ENCODE measurements at places on chromosomes 2 and 18.
A peak's percentile ranks its signal among the peaks of the same experiment; 100 is the strongest.

GRCh38 chr2:2904721-2905350 is 472.8 kb downstream of the EIPR1 start:
- DNase-seq = no peak

GRCh38 chr2:241149675-241149924 is 328 bp upstream of the PASK start:
- DNase-seq = no peak

DNA sequence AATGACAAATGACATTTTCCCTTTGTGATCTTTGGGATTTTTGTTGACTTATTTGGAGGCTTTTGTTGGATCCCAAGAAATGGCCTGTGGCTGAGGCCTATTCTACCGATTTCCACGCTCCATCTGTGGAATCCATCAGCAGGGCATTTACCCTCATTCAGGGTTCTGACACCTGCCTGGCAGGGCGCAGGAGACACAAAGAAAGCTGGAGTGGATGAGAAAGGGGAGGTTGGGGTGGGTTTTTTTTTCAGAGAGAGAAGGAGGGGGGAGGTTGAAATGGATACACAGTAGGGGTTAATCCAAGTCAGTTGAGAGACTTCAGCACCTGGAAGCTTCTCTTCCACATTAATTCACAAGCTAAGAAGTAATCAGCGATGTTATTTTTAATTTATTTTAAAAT is 59.7 kb downstream of the PAX3 start:
- no peak for DNase-seq

DNA sequence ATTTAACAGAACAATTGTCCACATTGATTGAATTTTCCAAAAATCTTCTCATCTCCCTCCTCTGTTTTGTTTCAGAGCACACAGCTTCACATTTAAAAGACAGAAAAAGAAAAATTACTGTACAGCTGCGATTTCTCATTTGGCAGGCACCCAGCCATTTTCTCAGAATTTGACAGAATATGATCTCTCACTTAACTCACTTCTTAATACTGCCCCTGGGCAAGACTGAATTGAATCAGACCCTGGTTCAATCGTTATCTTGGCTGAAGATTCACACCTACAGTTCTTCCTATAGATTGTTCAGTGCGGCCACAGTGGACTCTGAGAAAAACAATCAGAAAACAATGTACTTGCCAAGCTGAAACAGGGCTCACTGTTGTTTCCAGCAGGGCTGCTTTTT is 90.2 kb upstream of the LHCGR start:
- DNase-seq = no peak

DNA sequence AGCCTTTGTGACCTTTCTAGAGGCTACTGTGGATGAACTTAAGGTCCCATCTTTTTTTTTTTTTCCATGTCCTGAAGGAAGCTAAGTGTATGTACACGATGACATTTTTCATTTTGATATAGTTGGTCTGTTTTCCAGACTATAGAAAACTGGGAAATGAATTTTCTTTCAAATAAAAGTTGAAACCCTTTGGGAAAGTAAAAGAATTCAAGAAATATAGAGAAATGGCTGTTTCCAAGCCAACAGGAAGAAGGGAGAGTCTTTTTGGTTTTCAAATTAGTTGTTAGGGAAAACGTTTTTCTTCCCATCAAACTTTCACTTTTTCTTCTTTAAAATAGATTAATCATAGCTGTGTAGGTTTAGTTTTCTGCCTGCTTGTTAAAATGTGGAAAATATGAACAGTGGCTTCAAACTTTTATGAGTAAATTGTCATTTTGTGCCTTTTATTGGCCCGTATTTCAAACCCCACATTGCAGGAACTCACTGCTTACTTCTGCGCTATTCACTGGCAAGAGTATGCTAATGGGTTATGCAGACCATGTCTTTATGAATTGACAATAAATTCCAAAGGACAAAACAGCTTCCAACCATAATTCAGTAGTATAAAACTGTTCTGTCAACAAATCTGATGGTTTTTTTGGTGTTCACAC is 27.7 kb upstream of the LYPD1 start:
- no peak for DNase-seq

- no peak for DNase-seq
Measured at GRCh38 chr2:55176094-55176415, 56.0 kb downstream of the CLHC1 start.

- DNase-seq = no peak
Measured at GRCh38 chr2:189662669-189663226, 1.5 kb downstream of the ASNSD1 start.

DNA sequence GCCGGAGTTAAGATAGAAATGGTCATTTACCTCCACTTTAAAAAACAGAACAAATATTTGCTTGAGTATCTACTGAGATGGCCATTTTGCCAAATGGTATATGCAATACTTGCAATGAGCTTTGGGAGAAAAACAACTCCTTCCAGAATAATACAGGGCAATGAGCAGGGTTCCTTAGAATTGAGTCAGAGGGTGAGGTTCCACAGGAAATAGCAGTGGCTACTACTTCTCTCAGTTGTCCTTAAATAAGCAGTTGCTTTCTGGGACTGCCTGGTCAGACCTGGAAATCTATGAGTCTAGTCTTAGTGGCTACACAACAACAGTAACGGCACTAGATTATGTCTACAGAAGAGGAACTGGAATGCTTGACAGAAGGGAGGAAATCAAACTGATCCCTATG is 80.9 kb upstream of the CCDC85A start:
- DNase-seq = no peak

DNA sequence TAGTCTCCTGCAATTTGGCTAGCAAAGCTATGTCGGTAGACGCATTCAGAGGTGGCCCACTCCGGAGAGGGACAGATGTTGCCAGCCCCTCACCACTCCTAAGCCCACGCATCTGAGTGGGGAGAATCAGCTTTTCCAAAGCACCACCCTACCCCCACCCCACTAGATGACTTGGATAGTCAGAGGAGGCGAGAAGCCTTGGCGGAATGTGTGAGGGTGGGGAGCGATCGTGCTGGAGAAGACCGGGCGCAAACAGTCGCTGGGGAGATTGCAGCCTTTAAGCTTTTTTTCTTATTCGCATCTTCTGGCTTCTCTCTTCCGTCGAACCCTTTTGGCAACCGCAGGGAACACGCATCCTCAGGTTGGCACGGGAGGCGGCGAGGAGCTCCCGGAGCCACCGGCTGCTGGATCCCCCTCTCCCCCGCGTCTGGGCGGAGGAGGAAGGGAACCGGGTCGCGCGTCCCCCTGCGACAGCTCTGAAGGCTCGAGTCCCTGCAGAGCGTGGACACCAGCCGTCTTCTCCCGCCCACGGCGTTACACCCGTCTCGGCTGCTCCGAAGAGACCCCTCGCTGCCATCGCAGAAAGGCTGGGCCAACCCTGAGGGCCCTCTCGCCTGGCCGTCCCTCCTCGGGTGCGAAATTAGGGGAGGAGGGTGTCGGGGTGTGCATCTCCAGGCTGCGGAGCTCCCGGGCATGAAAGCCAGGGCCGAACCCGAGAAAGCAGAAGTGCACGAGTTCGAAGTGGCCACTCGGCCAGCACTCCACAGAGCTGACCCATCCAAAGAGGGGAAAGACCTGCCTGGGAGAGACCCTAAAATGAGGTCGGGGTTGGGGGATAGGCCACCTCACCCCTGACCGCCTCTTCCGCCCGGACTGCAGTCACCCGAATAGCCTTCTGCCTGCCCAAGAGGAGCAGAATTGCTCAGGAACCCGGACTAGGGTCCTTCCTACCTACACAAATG is 12.2 kb downstream of the EVX2 start:
- no peak for DNase-seq

GRCh38 chr2:113248997-113249770 is 29.5 kb downstream of the PAX8 start:
- peak; percentile 44 for DNase-seq

- no peak for DNase-seq
Measured at GRCh38 chr2:33577668-33578067, 21.4 kb downstream of the FAM98A start.

DNA sequence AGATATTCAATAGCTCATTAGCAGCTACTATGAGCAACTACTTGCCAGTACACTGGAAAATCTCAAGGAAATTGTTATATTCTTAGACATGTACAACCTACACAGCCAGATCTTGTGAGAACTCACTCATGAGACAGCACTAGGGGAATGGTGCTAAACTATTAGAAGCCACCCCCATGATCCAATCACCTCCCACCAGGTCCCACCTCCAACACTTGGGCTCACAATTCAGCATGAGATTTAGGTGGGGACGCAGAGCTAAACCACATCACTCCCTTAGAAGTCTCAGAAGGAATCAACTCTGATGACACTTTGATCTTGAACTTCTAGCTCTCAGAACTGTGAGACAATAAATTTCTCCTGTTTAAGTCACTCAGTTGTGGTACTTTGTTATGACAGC is 418.3 kb upstream of the SPHKAP start:
- no peak for DNase-seq

DNA sequence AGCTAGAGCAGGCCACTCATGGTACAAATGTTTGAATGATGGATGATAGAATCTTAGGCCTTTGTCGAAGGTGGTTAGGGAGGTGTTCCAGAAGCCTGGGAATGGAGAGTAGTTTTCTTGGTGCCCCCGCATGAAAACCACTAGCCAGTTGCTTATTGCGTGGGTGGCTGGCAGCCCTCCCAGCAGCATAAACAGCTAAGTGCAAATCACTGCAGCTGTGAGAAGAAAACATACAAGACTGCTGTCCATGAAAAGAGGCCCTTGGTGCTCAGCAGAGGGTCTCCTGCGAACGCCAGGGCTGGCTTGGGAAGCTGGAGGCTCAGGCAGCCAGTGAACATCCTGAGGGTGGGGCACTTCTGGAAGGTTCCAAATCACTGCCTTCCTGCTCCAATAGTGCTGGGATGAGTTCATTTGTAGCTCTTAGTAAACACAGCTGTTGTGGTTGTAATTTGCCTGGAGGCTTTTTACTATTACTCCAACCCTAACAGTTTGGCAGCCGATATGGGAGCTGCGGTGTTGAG is 118.8 kb downstream of the MGAT5 start:
- DNase-seq = no peak

DNA sequence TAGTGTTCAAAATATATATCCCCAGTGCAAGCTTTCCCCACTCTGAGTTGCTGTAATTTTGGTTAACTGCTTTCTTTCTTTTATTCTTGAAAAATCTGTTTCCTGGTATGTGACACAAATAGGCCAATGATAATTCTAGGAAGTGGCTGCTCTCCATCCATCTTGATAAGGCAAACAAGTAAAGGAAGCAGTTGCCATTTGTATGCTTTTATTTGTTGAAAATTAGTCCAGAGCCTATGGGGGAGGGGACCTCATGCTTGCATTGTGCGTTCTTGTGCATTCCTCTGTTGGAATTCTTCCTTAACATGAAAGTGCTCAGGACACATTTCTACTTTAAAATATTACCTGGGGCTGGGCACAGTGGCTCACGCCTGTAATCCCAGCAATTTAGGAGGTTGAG is 111.2 kb upstream of the FSHR start:
- no peak for DNase-seq

DNA sequence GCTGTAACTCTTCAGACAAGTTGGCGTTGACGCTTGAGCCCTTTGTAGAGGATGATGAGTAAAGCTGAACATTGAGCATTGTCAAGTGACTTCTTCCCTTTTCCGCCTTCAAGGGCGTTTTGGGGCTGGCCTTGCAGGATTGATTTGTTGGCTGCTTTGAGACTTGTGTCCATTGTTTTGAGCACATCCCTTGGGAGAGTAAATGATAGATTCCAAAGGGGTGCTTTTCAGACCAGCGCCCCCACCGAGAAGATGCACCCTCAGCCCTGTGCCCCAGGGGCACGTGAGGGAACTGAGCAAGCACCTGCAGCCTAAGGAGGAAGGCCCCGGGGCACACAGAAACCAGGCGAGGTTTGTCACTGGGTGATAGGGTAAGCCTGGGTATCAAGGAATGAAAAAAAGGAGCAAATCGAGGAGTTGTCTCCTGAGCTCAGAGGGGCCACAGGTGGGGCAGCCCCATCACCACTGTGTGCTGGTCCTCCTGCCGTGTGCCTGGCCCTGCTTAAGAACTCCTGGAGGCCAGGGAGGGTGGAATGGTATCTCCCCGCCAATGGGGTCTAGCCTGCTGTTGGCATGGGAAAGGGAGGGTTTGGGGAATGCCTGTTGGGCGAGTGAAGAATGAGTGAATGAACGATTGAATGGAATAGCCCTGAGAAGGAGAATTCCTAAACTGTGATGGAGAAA is 64.0 kb downstream of the RAB31 start:
- no peak for DNase-seq

GRCh38 chr2:59754011-59754735 is 799.3 kb downstream of the BCL11A start:
- no peak for DNase-seq

- no peak for DNase-seq
Measured at GRCh38 chr18:36519358-36519757, 221.8 kb downstream of the FHOD3 start.

- no peak for DNase-seq
Measured at GRCh38 chr2:29991086-29991485, 69.7 kb upstream of the ALK start.

DNA sequence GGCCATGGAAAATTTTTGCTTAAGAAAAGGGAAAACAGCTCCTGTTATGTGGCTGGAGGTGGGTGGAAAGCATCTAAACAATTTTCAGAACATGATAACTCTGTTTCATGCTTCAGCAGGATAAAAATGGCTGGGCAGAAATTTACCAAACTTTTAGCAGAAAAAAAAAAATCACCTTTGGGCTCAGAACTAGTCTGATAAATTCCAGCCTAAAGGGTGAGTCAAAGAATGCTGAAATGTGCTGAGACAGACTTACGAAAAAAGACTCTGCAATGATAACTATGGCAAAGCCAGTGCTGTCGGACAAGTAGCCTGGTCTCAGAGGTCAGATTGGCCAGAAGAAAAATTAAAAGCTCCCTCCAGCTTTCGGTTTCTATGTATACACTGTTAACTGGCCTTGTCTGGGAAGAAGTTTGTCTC is 123.6 kb downstream of the LRATD1 start:
- DNase-seq = no peak

- DNase-seq = no peak
Measured at GRCh38 chr2:100955226-100955625, 46.9 kb upstream of the RPL31 start.

DNA sequence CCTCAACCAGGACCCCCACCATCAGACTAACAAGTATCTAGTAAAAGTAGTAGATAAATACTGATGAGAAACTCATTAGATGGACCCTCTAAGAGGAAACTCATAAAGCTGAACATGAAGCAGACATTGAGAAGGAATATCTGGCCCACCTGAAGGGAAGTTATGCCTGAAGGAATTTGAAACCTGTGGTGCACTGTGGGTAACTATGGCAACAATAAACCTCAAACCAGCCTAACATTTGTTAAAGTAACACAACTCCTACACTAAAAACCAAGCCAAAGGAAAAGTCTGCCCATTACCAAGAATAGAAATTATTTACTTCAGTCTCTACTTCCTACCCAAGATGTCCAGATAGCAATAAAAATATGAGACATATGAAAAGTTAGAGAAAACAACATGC is 43.4 kb downstream of the KIAA1328 start:
- no peak for DNase-seq

GRCh38 chr2:121833358-121833723 is 77.9 kb downstream of the TSN start:
- no peak for DNase-seq

DNA sequence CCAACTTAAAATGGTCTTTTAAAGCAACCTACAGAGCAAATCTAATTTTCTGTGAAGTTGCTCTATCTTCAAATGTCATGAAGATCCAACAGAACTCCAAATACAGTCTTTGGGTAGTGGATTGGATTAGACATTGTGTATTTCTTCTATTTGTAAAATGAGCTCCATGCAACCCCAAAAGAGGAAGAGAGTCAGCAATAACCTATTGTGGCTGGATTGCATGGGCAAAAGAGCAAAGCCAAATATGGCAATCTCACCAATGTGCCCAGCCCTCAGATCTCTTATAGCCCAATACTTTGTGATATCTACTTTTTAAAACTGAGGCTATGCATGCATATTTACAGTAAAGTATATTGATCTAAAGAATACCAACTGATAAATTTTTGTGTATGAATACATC is 146.3 kb downstream of the TXNL1 start:
- no peak for DNase-seq

Measured in GM12864 (cell line).